Stimulated activated CD8-positive, alpha-beta memory T cell treated with anti-CD3 and anti-CD28 coated beads, Interleukin-4, amount 100 ng/mL, for 4 hours (primary cell): ENCODE measurements at places on chromosomes 12 and 14.

DNA sequence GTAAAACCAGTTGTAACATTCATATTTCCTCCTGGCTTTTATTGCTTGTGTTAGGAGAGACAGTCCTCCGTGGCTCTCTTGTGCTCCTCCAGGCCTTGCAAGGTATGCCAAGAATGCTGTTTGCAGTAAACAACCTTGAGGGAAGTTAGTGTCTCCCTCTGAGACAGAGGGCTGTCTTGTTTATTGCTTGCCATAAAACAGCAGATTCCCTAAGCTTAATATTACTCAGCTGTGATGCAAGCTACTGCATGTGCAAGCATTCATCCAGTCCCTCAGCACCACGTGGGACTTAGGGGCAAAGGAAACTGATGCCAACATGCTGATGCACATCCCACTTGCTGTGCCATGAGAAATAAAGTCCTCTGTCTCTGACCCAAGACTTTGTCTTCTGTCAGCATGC, 6.6 kb downstream of the POMT2 start:
- no peak for DNase-seq

DNA sequence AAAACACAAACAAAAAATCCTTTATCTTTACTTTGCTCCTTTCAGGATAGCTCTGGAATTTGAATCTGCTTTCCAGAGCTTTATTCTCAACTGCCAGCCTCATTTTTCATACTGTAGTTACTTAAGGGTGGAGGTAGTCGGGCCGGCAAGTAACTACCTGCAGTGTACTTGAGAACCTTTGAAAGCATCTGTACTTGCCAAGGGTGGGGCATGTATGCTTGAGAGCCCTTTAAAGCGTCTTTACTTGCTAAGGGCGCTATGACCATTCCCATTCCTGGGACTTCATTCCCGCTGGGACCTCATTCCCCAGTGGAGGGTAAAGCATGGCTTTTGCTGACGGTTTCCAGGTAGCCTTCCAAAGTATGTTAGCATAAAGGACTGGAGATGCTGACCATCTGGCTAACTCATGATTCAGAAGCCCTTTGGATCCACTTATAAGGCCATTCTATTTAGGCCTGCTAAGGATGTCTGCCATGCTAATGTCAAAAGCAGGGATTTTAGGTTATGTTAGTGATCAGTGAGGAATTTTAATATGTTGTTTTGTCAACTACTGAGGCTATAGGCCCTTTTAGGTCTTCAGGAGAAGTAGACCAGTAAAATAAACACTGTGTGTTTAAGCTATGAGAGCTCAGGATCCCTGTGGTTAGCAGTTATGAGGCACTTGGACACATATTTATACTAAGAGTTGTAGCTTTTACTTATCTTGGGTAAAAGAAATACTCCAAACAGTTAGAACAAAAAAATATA, 74.9 kb downstream of the CRADD start:
- no peak for DNase-seq

DNA sequence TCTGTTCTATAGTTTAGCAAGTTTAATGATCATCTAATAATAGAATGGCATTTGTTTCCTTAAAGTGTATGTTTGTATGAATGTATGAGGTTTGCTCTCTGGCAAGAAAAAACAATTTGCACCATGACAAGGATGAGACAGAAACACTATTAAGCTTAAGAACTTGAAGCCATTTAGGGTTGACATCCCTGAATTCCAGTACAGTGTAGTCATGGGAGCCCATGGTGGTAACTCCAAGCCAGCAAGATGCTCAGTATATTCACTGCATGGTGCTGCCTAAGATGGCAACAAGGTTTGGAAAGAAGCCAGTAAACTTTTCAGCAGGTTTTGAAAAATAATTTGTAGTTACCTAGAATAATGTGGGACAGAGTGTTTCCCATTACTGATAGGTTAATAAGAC, 158.6 kb downstream of the PRIMA1 start:
- no peak for DNase-seq

GRCh38 chr12:108816652-108817335, 40.6 kb downstream of the SSH1 start:
- DNase-seq, result no peak

- no peak for DNase-seq
Observed at GRCh38 chr12:12877781-12878455, 13.4 kb upstream of the GPRC5A start.

DNA sequence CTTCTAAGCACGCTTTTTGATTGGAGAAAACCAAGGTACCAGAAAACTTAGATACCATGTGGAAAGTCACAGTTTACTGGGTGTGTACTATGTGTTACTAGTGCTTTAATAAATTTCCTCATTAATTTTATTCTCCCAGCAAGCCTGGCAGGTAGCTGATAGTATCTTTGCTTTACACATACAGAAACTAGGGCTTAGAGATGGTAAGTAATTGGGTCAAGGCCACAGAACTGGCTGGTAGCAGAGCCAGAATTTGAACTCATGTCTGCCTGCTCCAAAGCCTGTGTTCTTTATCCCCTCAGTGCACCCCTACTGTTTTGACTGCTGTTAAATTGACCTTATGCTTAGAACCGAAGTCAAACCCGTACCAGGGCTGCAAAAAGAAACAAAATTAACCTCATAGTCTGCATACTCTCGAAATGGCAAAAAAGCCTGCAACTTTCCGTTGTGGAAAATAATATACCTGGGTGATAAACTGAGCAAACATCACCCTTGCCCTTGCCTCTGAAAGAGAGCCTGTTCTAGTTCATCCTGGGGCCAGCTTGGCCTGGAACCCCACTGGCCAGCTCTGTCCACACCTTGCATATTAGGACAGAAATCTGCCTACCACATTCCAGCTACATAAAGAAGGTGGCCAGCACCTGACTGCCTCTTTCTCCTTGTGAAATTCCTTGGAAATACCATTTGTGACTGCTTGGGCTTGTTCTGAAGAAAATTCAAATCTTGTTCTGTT, 118.9 kb downstream of the ETV6 start:
- no peak for DNase-seq

GRCh38 chr12:117476341-117476740, 114.9 kb upstream of the NOS1 start:
- no peak for DNase-seq

GRCh38 chr12:129887101-129887500, 16.7 kb downstream of the TMEM132D start:
- no peak for DNase-seq

GRCh38 chr12:117865505-117865904, 103.3 kb downstream of the KSR2 start:
- DNase-seq, result no peak

DNA sequence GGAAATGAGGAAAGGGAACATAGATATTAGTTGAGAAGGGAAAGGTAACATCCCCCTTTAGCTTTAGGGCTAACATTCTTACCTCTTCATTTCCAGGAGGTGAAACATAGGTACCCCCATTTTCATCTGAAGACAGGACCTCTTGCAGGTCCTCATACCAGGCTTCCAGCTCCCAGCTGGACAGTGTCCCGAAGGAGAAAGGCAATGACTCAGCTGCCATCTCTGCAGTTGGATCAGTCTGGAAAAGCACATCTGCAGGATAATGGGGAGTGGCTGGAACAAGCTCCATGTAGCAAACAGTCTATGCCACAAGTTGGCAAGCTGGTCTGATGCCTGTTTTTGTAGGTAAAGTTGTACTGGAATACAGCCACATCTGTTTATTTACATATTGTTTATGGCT, 3.1 kb downstream of the DDIT3 start:
- DNase-seq, result no peak

GRCh38 chr12:26378711-26379110, 183.3 kb downstream of the SSPN start:
- DNase-seq, result no peak

- DNase-seq, result no peak
Observed at GRCh38 chr12:11565752-11566151, 83.7 kb upstream of the ETV6 start.

DNA sequence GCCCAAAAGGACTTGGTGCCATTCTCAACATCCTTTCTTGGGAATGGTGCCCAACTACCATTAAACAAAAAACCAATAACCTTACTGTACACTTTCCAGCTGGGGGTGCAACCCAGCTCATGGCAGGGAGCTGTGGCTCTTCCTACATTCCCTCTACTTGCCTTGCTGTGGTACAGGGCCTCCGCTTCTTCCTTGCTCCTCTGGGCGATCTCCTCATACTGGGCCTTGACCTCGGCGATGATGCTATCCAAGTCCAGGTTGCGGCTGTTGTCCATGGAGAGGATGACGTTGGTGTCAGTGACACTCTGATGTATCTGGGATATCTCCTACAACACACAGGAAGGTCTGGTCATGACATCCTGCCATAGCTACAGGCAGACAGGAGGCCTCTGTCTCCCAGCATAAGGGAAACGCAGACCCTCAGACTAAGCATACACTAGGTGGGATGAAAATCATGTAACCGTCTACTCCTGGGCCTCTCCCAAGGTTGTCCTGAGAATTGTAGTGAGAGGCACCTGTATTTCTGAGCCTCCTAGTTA, 3.9 kb downstream of the KRT2 start:
- no peak for DNase-seq

GRCh38 chr14:75310295-75311111, 31.9 kb downstream of the FOS start:
- DNase-seq, result no peak

DNA sequence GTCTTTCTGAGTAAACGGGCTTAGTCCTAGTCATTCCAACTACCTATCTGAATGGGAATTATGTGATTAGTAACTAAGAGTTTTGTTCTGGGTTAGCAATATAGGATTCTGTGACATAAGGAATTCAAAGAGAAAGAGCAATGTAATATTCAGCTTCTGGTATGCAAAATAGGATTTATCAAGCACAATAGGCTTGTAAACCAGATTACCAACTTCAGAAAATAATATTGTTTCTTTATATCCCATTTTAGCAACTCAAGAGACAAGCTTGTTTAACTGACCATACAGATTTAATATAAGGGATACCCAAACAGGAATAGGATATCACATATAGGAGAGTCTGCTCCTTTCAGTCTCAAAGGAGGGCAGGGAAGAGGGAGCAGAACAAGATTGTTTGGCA, 240.9 kb downstream of the CEP128 start:
- no peak for DNase-seq

GRCh38 chr12:132206046-132206434, 61.8 kb downstream of the NOC4L start:
- no peak for DNase-seq
